Stimulated activated CD8-positive, alpha-beta memory T cell treated with anti-CD3 and anti-CD28 coated beads, Interleukin-15, amount 100 ng/mL, for 48 hours (primary cell): ENCODE measurements at places on chromosomes 12 and 14.
A peak's percentile ranks its signal among the peaks of the same experiment; 100 is the strongest.

DNA sequence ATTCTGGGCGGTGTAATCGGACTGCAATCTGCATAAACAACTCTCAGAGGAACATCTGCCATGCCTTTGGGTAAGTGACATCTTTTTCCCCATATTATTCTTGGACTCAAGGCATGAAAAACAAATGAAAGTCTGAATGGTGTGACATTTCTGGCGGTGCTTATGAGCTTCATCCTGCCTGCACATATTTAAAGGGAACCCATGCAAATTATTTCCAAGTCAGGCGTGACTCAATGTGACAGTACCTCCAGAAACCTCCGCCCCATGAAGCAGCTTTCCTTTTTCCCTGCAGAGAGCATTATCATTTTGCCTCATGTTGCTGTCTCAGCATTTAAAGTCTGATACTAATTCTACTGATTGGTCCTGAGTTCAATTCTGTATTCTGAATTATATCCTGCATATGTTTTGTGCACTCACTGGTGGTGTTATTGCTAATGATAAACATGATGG lies 585.4 kb downstream of the SNAPC1 start:
- no peak for DNase-seq

DNA sequence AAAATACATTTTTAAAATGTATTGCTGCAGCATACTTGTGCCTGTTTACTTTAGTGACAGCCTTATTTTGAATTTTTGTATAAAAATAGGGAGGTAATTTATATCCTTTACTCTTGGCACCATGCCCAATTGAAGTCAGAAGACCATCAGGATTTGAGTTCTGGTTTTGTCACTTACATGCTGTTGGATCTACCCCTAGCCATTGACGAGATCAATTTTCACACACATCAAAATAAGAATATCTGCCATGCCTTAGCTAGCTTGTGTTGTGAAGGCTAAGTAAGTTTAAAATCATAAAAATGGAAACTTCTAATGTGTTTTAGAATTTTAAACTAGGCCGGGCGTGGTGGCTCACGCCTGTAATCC lies 381.8 kb downstream of the KCNH5 start:
- no peak for DNase-seq

GRCh38 chr14:97277711-97278110 lies 480.5 kb downstream of the VRK1 start:
- DNase-seq, result no peak

DNA sequence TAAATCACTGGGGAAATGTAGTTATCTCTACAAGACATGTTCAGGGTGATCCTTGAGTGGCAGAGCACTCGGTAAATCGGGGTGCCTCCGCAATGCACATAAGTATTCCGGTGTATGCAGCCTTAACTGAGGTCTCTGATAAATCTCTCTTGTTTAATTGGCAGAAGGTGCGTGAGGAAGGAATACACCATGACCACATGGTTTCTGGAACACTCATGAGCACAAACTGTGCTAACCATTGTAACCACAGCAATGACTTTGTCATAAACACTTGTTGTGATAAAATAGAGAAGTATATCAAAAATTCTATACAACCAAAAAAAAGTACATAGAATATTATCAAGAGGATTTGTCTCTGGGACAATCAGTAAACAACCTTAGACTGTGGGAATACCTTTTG lies 146.8 kb upstream of the DIO2 start:
- DNase-seq, result no peak

GRCh38 chr14:23186913-23187654 lies 3.6 kb upstream of the SLC7A8 start:
- DNase-seq, result no peak

DNA sequence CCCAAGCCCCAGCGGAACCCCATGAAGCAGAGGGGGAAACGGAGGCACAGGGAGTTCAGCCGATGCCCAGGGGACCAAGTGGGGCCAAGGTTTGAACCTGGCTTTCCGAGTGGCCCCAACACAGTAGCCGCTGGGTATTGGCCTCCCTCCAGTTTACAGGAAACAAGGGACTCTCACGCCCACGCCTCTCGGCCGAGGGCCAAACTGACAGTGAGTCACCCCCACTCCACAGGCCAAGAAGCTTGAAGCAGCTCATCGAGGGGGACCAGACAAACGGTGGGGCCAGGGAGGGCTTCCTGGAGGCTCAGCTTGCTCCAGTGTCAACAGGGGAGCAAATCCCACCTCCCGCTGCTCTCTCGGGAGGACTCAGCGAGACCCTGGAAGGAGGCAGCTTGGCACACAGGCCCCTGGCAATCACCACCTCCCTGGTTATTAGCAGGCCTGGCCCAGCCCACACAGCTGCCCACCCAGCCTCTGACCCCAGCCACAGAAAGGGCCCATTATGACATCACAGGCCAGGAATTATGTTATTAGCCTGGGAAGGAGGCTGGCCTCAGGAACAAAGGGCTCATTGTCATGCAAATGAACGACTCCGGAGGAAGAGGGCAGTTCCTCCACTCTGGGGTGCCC lies 54.6 kb downstream of the NCOR2 start:
- DNase-seq, result no peak

DNA sequence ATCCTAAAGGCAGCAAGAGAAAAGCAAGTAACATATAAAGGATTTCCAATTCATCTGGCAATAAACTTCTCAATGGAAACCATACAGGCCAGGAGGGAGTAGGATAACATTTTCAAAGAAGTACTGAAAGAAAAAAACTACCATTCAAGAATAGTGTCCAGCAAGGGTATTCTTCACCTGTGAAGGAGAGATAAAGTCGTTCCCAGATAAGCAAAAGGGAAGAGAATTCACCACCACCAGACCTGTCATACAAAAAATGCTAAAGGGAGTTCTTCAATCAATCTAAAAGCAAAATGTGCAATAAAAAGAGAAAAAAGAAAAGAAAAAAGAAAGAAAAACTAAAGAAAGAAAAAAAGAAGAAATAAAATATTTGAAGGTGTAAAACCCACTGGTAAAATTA lies 228.9 kb upstream of the AMIGO2 start:
- no peak for DNase-seq

GRCh38 chr12:49889361-49890095 lies 14.2 kb downstream of the FAIM2 start:
- no peak for DNase-seq

GRCh38 chr12:112308652-112309051 lies 73.6 kb downstream of the HECTD4 start:
- DNase-seq, result no peak

DNA sequence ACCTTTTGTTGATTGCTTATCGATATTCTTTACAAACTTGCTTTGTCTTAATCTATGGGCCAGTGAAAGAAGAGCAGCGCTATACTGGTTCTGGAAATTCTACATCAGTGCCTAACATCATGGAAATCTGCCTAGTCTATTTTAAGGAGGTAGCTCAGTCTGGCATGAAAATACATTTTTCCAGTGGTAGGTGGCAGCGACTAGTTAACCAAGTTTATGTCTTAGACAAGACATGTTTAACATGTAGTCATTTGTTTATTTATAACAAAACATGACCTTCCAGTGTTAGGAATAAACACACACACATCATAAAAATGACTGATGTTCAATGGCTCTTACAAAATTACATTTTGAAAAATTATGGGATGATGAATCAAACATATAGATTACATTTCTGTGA lies 336.0 kb upstream of the SOX5 start:
- no peak for DNase-seq

DNA sequence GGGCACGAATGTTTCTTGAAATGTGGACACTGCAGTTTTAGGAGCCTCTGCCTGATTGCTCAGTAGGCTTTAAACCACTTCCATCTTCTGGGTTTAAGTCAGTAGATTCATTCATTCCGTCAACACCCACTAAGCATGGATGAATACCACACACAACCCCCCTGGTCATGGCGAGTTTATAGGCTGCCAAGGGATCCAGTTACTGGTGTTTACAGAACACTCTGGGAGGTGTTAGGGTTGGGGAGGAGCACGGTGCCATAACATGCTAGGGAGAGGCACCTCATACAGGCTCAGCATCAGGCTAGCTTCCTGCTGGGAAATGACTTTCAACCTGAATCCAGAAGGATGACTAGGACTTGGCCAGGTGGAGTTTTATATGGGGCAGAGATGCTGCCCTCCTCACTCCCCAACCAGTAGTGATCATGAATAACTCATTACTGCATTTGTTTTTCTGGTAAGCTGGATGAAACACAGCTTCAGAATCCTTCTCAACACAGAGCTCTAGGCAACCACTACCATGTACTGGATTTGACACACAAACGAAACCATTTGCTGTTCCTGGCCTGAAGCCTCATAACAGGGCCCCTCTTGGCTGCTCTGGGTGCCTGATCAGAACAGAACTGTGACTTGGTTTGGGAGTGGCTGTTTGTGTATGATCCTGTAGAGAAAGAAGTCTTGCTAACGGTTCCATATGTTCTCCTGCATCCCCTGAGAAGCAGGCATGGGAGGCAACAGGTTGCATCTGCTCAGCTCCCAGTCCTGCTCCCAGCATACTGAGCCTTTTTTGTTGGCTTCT lies 47.9 kb downstream of the FBXW8 start:
- DNase-seq, result no peak

DNA sequence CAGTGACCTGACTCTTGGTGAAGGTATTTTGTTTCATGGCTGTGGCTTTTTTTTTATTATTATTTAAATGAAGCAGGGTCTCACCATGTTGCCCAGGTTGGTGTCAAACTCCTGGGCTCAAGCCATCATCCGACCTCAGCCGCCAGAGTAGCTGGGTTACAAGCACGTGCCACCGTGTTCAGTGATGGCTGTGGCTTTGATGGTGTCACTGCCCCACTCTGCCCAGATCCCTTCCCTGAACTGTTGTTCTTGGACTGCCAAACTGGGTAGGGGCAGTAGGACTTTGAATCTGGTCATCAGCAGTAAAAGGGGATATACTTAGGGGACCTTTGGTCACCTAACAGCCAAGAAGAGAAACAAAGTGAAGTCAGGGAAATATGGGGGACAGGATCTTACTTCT lies 19.4 kb downstream of the B4GALNT3 start:
- no peak for DNase-seq

DNA sequence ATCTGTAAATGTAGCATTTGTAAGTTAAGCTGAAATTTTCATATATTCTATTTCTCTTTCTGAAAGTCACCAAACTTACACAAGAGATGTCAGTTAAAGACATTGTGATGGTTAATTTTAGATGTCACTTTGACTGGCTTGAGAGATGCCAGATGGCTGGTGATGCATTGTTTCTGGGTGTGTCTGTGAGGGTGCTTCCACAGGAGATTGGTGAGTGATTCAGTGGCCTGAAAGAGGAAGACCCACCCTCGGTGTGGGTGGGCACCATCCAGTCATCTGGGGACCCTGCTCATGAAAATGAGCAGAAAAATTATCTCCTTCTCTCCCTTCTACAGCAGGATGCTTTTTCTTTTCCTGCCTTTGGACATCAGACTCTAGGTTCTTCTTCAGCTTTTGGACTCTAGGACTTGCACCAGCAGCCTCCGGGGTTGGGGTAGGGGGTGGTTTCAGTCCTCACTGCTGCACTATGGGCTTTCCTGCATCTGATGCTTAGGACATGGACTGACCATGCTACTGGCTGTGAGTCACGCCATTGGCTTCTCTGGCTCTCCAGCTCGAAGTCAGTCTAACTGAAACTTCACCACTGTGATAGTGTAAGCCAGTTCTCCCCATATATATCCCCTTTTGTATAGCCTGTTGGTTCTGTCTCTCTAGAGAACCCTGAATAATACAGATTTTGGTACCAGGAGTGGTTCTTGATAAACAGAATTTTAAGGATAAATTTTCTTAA lies 20.9 kb downstream of the PDE6H start:
- DNase-seq, result peak; percentile 23

DNA sequence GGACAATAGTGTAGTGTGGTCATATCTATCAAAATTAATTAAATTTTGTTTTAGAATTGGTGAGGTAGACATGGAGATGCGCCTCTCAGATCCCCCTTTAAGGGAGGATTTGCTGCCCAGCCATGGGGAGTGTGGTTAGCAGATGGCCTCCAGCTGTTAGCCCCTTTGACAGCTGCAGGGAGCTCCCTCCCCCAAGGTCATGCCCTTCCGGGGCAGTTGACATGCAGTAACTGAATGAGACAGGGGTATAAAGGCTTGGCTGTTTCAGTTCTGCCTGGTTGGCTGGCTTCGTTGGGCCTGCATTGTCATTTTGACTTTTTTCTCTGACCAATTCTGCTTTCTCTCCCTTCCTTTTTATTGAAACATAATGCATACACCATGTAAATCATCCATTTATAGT lies 291.5 kb upstream of the SRRM4 start:
- no peak for DNase-seq

- no peak for DNase-seq
These were observed 105.0 kb upstream of the RASSF8 start for GRCh38 chr12:25853316-25854095.

DNA sequence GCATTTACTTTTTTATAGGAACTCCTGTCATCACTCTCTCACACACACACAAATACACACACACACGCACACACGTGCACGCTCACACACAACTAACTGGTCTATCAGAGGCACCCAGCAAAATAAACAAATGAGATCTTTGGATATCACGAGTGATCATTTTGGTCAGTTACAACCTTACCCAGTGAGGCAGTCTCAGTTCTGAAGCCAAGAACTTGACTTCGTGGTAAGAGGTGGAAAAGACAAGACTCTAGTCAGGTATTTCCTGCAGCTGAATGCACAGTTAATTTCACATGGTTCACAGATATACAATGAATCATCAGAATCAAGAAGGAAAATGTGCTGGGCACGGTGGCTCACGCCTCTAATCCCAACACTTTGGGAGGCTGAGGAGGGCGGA lies 39.4 kb downstream of the ATF7 start:
- DNase-seq, result no peak

DNA sequence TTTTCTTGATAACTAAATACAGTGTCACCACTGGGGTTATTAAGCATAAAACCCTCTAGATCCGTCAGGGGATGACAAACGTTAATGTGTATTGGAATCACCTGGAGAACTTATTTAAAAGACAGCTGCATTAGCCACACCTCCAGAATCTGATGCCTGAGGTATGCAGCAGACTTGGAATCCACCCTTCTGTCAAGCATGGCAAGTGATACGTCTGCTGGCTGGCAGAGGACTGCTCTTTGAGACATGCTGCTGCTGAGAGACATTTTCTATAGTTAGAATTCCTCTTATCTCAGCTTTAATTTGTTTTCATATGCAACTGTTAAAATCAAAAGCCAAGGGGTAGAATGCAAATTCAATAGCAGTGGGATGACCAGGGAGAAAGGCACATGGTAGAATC lies 496.3 kb downstream of the NELL2 start:
- no peak for DNase-seq

GRCh38 chr14:54487771-54488170 lies 1.0 kb downstream of the GMFB start:
- DNase-seq, result no peak

GRCh38 chr14:35337269-35338255 lies 45.4 kb downstream of the PSMA6 start:
- no peak for DNase-seq

DNA sequence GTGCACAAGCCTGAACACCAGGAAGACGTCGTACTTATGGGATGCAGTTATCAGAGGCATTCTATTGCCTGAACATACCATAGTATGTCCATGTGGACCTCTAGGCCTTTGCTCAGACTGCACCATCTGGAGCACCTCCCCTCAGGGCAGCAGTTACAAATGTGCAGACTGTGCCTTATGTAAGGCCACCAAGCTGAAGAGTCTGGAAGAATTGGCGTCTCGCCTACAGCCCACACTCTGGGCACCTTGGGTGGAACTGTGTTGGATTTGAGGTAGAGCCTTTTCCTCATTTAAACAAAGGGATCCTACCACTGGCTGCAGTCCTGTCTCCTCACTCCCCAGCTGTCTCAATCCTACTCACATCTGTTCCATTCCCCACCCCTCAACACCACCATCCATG lies 204.3 kb upstream of the FRMD6 start:
- DNase-seq, result no peak

- no peak for DNase-seq
These were observed 7.3 kb upstream of the TRPV4 start for GRCh38 chr12:109840305-109841074.
